NCI-H1417 treated with DMSO at 0.1 percent for 48 hours (cell line): ENCODE measurements at places on chromosomes 3 and 15.

- no peak for DNase-seq
Observed at GRCh38 chr3:141201122-141201521, 30.5 kb upstream of the PXYLP1 start.

- no peak for DNase-seq
Observed at GRCh38 chr15:61681676-61682075, 378.6 kb downstream of the VPS13C start.

DNA sequence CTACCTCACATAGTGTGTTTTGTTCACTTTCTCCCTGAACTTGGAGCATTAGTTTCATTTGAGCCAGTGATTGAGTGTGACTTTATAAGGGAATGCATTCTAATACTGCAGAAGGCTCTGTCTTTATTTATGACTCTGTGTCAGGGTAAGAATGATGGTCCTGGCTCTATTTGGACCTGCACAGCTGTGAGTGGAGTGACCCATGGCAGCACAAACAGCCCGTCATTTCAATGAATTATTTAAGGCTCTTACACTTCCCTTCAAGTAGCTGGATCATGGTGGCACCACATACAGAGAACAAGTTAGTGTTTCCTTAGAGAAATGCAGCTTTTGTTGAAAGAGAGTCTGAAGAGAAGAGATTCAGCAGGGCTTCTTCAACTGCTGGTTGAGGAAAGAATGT, 16.4 kb downstream of the TMEM108 start:
- DNase-seq: no peak

GRCh38 chr3:168157099-168157700, 61.5 kb upstream of the GOLIM4 start:
- DNase-seq: no peak

DNA sequence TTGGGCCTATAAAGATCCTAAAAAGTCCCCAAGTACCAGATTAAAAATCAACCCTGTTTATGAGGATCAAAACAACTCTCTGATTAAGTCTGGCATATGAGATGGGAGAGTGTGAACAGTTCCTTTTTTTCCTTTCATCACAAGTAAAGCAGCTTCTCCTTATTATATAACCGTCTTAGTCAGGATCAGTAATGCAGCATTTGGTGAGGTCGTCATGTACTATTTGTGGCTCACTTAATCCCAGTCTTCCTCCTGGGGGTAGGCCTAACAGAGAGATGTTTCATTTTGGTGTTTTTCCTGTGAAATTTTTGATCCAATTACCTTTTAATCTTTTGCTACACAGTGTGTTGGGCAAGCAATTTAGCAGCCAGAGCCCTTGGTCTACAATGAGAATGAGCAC, 333.1 kb upstream of the KCNMB2 start:
- DNase-seq: no peak

DNA sequence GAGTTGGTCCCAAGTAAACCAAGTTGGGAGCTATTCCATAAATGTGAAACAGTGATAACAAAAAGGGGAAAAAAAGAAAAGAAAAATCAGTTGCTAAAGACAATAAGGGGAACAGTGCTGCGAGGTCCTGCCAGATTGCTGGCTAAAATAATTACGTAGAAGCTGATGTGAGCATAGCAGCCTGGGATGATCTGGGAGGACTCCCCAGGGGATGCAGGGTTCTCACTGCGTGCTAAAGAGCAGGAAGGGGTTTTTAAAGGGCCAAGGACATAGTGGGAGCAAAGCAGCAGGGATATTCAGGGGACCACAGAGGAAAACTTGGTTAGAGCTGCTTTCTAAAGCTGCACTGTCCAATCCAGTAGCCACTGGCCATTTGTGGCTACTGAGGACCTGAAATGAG, 133.0 kb upstream of the UMPS start:
- no peak for DNase-seq

DNA sequence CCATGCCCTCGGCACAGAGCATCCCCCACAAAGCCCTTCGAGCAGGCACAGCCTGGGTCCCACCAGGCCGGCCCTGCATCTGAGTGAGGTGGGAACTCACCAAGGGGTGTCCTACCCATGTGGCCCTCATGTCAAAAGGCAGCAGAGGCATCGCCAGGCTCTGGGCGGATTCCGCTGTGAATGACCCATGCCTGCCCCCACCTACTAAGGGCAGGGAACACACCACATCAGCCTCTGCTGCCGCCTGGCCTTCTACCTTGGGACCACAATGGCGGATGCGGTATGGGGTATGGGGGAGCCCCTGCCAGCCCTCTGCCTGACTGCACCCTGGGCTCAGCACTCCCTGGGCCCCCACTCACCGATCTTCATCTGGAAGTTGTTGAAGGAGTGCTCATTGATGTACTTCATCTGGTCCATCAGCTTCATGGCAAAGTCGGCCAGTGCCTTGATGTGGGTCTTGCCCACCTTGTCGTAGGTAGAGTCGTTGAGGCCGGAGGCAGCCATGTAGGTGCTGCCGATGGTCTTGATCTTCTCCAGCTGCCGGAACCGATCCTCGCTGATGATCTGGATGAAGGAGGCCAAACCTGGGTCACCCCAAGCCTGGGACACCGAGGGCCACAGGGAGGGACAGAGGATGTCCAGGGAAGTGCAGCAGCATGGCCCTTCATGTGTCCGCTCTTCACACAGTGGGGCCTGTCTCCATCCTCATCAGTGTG, 87.8 kb downstream of the SEC22A start:
- DNase-seq: no peak

DNA sequence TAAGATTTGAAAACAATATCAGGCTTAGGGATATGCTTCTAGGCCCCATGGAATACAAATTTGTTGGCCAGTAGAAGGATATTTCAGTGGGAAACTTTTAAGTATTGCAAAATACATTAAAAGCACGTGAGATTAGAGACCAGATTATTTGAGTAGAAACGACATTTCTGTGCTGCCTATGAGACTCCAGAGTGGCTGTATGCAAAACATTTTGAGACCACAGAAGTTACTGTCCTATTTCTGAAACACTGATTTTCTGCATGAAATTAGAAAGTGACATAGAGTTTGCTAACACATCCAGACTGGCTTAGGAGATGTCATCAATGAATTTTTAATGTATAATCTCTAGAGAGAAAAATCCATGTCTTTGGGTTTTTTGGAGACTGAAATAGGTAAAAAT, 99.8 kb downstream of the KCNH8 start:
- DNase-seq: no peak

DNA sequence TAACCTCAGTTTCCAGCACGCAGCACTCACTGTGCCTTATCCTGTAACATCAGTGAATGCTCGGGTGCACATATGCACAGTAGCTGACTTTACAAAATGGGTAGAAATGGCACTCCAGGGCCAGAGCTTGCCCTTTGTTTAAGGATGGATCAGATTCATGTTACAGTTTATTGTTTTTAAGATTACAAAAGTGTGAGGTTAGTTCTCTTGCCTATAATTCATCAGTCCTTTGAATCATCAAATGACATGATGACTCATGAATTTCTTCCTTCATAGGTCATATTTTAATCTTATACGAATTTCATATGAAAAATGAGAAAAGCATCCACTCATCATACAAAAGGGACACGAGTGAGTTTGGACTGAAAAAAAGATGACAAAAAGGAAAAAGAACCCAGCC, 545.3 kb downstream of the GBE1 start:
- no peak for DNase-seq

DNA sequence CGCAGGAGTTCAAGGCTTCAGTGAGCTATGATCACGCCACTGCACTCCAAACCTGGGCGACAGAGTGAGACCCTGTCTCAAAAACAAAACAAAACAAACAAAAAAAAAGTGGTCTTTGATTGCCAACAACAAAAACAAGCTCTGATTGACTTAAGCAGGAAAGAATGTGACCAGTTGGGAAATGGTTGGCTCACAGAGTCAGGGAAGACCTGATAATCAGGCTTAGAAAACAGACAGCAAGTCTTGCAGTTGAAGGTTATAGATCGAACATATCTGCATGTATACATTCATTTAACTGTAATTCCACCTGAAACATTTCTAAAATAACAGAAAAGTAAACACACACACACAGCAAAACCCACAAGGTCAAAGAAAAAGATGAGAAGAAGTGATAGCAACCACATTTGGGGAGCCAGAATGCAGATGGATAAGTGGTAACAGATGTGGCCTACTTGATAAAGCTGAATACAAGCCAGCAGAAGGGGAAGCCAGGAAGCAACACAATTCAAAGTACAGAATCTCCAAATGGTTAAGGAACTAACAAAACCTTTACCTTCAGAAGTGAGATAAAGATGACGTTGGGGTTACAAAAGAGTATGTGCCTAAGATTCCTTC, 699.9 kb upstream of the ZNF385D start:
- no peak for DNase-seq

DNA sequence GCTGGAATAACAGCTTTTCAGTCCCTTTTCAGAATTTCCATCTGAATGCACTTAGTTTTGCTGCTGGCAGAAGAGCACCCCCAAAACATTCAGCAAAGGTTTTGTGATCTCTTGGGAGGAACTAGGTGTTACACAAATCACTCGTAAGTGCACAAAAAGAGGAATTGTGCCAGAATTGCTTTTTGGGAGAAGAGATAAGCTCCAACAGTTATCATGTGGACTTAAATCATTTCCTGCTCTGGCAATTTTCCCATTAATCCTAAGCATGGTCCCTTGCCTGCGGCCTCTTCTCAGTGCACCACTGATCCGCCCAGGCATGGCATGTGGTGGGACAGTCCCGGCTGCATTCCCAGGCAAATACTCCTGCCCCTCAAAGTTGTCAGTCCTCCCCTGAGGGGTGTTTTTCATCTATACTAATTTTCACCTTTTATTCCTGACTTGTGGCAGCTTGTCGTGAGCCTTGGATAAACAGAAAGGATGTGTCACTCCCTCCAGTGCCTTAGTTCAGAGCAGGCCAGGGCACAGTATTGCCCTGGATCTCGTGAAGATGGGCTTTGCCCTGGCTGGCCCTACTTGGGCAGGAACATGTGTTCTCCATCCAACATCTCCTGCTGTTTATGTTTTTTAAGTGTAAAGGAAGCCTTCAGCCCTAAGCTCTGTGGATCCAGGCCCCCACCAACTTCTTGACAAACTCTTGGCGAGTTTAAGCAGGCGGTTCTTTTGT, 44.6 kb upstream of the VILL start:
- no peak for DNase-seq

DNA sequence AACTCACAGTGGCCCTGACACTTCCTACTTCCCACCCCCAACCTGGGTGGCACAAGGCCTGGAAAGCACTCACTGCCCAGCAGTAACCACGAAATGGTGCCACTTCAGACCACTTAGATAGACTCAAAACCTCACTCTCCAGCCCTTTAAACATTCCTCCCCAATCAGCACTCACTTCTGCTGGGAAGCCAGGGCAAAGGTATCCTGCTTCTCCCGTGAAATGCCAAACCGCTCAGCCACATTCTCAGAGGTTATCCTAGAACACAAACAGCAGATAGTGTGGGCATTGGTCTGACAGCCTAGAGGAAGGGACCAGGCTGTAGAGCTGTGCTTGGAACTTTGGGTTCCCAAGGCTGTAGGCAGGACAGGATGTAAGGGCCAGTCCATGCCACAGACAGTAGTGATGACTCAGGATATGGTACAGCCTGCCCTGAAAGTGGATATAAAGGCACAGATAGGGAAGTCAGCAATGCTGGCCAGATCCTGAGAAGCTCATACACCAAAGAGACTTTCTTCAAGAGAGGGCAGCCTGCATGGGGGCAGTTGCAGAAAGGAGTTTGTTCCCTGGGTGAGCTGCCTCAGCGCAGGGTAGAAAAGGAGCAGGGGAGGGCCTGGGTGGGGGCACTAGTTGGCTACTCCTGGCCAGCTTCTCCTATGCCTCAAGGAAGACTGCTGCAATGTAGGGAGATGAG, 9.2 kb downstream of the ACAA1 start:
- DNase-seq: no peak

- no peak for DNase-seq
Observed at GRCh38 chr3:185335799-185336198, 27.1 kb upstream of the MAP3K13 start.

DNA sequence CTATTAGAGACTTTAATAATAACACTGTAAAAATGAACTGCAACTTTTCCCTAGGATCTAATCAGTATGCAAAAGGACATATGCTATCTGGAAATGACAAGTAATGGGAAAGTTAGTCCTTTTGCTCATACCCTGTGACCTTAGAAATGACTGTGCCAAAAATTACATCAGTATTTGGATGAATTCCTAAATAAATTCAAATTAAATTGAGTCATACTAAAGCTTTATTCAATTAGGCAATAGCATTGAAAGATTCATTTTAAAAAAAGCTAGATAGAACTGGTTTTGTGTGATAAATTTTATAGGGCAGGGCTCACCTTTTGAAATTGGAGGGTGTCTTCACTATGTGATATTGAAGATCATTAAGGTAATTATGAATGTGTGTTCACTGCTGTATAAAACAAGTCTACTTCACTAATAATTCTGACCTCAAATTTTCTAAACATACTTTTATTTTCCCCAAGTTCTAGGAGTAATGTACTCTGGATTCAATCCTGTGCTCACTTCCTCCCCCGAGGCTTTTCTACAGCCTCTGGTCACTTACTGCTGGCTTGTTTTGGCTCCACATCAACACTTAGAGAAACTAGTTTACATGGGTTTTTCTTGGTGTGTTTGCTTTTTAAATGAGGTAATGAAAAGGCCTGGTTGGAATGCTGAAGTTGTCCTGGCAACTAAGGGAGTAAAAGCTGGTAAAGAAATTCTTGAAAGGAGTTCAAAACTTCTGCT, 44.4 kb upstream of the SPTSSB start:
- no peak for DNase-seq

DNA sequence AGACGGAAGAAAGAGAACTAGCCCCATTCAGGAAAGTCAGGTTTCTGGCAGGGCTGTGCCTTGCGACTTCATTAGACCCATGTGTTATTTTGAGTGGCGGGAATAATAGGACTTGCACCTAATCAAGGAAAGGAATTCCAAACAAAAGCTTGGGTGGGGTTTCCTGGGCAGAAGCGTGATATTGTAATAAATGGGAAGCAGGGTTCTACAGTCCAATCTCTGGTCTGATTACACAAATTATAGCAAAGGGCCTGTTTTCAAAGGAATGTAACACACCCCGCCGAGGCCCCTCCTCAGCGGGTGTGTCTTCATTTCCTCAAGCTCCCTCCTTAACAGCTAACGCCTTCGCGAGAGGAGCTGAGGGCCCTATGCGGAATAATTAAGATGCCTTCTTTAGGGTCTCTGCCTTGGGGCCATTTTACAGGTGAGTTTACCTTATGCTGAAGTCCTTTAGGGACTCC, 396.0 kb upstream of the C2CD4B start:
- no peak for DNase-seq

DNA sequence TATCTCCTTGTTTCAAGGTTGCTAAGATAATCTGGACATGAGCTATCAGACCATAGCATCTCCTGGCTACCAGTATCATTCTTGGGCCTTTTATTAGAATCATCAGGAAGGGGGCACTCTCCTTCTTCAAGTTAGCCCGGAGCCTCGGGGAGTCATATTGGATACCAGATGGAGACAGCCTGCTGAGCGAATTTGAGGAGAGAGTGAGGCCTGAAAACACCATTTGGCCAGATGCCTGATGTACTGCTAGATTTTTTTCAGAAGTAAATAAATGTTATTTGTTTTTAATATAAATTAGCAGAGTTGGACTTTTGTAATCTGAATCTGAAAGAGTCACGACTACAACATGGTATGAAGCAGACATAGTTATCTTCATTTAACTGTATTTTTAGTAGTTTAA, 848.6 kb downstream of the IGSF11 start:
- no peak for DNase-seq
